ENCODE measurements at places on chromosomes 13 and 19.

GRCh38 chr13:110505594-110505993 is 55.9 kb downstream of the RAB20 start:
- DNase-seq = no peak

GRCh38 chr19:3368441-3368795 is 2.0 kb downstream of the NFIC start:
- DNase-seq = no peak

- no peak for DNase-seq
Measured at GRCh38 chr13:68850160-68850559, 1257.5 kb upstream of the ATXN8OS start.

DNA sequence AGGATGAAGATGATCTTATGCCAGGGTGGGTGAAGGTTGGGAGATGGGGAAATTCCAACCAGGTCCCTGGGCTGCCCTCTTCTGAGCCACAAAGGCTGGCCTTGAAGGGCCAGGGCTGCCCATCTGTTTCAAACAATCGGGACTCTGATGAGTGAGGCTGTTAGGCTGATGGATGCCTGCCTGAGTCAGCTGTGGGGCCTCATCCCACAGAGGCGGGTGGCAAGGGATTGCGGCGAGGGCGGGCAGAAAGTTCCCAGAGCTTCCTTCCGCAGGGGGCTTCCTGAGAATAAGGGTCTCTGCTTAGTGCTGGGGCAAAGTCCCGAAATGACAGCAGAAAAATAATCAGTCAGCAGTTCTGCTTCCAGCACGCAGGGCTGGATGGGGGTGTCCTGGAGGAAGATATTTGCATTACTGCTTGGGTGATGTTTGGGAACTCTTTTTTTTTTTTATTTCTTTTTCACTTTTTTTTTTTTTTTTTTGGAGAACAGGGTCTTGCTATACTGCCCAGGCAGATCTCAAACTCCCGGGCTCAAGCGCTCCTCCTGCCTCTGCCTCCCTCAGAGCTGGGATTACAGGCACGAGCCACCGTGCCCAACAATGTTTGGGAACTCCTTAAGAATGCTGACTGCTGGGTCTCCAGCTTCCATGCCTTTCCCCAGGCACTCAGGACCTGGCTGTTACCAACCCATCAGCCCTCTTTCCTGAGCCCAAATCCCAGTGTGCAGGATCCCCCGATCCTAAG is 14.1 kb downstream of the SH3GL1 start:
- DNase-seq = no peak

- peak; percentile 44 for DNase-seq
Measured at GRCh38 chr19:17406046-17406886, 836 bp upstream of the BST2 start.

GRCh38 chr19:53102756-53103233 is 427 bp downstream of the ZNF160 start:
- peak; percentile 28 for DNase-seq

- no peak for DNase-seq
Measured at GRCh38 chr13:22262001-22262885, 591.4 kb downstream of the FGF9 start.

DNA sequence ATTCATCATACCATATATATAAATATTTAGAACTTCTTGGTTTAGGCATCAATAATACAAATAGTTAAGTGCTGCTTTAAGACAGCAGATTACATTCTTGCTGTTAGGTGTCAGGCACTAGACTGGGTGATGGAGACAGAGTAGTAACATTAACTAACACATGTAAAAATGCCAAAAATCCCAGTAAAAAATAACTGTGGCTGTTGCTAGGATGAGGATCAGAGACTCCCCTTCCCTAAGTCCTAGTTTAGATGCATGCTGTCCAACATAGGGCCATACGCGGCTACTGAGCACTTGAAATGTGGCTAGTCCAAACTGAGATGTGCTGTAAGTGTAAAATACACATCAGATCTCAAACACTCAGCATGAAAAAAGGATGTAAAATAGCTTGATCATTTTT is 94.7 kb downstream of the CDADC1 start:
- DNase-seq = no peak

GRCh38 chr19:54142166-54142780 is 4.7 kb downstream of the CNOT3 start:
- DNase-seq = no peak

- DNase-seq = no peak
Measured at GRCh38 chr13:111252446-111253364, 67.7 kb upstream of the TEX29 start.

- DNase-seq = no peak
Measured at GRCh38 chr13:51767100-51767499, 36.9 kb downstream of the DHRS12 start.

GRCh38 chr19:50817941-50818858 is 5.4 kb downstream of the KLK1 start:
- DNase-seq = peak; percentile 11

- no peak for DNase-seq
Measured at GRCh38 chr19:371501-372168, 27.0 kb upstream of the MIER2 start.

DNA sequence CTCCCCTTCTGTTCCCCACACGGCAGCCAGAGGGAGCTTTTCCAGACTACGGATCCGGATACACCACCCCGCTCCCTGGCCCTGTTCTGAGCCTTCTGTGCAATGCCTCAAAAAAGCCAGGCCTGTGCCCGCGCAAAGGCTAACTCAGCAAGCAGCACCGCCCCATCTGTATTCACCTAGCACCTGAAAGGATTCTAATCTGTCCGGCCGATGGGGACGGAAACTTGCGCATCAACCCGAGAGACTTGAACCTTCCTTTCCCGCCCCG is 589 bp downstream of the ZBTB45 start:
- peak; percentile 65 for DNase-seq

DNA sequence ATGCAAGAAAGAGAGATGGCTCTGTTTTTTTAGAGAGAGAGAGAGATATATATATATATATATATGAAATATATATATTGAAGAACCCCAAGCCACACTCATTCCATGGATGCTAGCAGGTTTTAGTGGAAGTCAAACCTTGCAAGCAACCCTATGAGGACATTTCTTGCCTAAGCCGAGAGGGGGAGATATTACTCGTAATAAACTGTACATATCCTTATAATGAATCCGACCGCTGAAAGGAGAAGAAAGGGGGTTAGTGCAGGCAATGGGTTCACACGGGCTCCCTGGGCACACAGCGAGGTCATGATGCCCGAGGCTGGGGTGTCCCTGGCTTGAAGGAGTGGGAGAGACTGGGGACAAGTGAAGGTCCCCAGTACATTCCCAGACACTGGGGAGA is 78.3 kb downstream of the IER2 start:
- no peak for DNase-seq

DNA sequence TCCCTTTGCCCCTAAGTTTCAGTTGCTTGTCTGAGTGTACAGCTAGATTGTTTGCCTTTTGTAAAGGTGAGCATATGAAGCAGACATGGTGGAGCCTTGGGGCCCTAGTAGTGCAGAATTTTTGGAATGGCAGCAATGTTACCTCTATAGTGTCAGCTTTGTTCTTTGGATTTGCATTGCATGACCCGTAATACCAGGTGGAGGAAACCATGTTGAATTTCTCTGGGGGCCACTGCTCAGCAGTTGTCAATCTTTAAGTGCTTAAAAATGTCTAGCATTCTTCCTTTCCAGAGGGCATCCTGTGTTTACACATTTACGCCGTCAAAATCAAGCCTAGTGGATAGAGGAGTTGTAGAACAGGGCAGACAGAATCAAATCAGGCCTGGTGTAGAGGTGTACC is 303.3 kb downstream of the ATP8A2 start:
- DNase-seq = no peak

GRCh38 chr19:35901055-35901644 is 810 bp upstream of the NFKBID start:
- peak; percentile 34 for DNase-seq

- DNase-seq = no peak
Measured at GRCh38 chr13:113753171-113753570, 5.9 kb upstream of the TMEM255B start.

DNA sequence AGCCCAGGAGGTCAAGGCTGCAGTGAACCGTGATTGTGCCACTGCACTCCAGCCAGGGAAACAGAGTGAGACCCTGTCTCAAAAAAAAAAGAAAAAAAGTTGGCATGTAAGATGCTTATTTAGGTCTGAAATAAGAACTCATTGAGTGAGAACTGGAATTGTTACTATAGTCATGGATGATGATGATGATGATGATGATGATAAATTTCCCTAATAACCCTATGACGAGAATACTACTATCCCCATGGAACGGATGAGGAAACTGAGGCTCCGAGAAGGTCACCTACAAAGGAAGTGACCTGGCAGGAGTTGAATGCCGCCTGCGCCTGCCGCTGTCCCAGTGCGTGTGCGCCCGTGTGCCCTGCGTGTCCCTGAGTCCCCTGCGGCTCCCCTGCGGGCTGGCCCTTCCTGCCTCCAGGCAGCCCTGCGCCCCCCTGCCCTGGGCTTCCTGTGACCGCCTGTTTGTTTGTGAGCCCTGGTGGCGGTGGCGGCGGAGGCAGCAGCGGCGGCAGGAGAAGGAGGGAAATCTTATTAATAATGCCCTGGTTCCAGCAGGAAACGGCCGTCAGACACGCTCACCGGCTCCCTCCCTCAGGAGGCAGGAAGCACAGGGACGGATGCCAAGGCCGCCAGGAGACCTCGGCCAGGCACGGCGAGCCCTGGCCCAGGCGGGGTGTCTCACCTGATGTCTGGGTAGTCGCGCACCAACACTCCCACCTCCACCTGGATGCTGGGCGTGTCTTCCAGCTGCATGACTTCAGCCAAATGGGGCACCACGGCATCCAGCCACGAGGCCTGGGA is 29.6 kb downstream of the EXOC3L2 start:
- no peak for DNase-seq

- DNase-seq = no peak
Measured at GRCh38 chr13:110706570-110707372, 855 bp upstream of the CARS2 start.

DNA sequence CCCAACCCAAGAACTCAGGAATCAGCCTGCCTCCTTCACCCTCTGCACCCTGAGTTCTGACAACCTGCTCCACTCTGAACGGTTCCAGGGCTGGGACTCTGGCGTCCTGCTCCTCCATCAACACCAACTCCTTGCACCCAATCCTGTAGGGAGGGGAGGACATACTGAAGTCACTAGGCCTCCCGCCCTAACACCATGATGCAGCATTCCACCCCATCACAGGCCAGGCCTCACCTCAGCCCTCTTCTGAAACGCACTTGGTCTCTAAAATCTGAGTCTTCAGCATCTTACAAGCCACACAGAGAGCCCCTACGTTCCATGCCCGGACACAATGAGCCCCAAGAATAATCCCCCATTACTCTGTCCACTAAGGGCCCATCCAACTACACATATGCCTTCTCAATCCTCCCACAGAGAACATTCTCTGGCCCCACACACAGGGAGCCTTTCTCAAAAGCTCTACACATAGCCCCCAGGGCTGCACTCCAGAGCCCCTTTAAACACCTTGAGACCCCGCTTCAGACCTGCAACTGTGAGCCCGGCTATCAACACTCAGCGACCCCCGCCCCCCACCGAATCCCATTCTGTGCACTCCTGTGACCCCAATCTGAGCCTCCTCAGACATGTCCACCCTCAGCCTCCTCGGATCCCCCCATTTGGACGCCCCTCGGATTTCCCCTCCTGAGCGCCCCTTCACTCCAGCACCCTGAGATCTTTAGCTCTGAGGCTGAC is 567 bp downstream of the ALKBH6 start:
- DNase-seq = no peak

- DNase-seq = no peak
Measured at GRCh38 chr19:29510701-29511265, 15.0 kb upstream of the VSTM2B start.

DNA sequence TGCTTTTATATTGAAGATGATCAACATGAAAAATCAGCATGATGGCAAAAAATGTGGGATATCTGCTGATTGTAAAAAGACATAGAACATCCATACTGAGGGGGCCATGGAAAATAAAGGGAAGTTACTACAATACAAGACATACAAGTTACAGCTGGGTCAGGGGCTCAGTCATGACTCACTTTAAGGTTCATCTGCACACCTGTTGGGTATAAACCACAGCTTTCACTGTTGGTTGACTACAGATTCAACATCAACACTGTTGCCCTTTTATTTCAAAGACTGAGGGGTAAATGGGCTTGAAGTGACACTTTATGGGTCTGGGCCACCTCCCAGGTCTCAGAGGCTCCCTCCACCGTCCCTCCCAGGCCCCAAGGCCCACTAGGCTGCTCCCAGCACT is 98.1 kb upstream of the IRS2 start:
- DNase-seq = no peak

GRCh38 chr19:7480970-7481255 is 7.9 kb downstream of the PEX11G start:
- DNase-seq = no peak
